AG10803 (cell line): ENCODE measurements at places on chromosomes 5 and 9.
A peak's percentile ranks its signal among the peaks of the same experiment; 100 is the strongest.

DNA sequence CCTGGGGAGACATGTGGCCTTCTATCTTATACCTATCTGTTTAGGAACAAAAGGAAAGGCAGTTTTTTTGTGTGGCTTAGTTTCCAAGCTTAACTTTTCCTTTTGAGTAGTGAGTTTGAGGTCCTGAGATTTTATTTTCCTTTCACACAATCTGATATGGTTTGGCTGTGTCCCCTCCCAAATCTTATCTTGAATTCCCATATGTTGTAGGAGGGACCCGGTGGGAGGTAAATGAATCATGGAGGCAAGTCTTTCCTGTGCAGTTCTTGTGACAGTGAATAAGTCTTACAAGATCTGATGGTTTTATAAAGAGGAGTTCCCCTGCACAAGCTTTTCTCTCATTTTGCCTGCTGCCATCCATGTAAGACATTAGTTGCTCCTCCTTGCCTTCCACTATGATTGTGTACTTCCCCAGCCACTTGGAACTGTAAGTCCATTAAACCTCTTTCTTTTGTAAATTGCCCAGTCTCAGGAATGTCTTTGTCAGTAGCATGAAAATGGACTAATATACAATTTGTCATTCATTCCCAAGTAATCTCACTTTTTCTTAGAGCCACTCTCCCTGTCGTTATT is 4.7 kb upstream of the CLTB start:
- no peak for DNase-seq

- no peak for DNase-seq
Measured at GRCh38 chr5:166991601-166992000, 1299.8 kb upstream of the WWC1 start.

DNA sequence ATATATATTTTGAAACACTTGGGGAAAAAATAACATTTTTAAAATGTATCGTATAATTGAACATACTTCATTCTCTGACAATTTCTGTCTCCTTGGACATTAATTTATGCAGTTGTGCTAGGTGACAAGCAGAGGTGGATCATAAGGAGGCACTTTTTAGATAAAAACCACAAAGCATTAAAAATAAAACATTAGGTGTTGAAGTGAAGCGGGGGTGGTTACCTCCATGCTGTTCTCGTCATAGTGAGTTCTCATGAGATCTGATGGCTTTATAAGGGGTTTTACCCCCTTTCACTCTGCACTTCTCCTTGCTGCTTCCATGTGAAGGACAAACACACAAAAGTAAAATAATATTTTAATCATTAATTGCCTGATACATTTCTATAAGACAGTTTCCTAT is 11.9 kb upstream of the COX7C start:
- DNase-seq: no peak

DNA sequence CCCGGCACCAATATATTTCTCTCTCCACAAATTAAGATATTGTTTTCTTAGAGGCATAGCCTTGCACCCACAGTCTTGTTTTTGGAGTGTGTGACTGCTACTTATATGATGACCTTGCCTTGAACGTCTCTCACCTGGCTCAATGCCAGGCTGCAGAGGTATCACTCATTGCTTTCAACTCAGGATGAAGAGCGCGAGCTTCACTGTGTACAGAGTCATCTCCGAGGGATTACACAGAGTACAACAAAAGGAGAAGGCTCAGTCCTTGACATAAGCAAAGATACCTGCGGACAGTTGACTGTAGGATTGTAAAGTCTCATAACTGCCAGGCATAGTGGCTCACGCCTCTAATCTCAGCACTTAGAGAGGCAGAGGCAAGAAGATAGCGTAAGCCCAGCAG is 53.8 kb downstream of the CD180 start:
- DNase-seq: no peak

- peak; percentile 81 for DNase-seq
Measured at GRCh38 chr5:4879693-4880303, 260.3 kb upstream of the ADAMTS16 start.

- no peak for DNase-seq
Measured at GRCh38 chr5:14212838-14213237, 69.7 kb downstream of the TRIO start.

DNA sequence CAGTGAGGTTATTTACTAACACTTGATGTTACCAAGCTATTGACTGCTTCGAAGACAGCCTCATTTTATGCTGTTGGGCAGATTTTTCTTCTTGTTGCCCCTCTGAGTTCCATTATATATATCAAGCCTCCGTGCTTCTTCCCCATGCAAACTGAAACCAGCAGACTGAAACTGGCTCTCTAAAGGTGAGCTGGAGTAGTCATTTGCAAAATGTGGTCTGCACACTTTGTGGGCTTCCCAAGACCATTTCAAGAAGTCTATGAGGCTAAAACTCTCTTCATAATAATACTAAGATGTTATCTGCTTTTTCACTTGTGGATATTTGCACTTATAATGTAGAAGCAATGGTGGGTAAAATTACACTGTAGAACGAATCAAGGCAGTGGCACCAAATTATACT is 13.9 kb downstream of the SLC36A1 start:
- DNase-seq: no peak

- DNase-seq: no peak
Measured at GRCh38 chr9:132955768-132956167, 11.4 kb upstream of the TSC1 start.

GRCh38 chr5:138737494-138738265 is 15.5 kb upstream of the CTNNA1 start:
- no peak for DNase-seq

GRCh38 chr9:23821375-23822181 is 4.5 kb downstream of the ELAVL2 start:
- DNase-seq: no peak

GRCh38 chr5:78755822-78756429 is 107.4 kb upstream of the LHFPL2 start:
- peak; percentile 74 for DNase-seq

GRCh38 chr5:145975361-145976066 is 39.1 kb downstream of the SH3RF2 start:
- peak; percentile 19 for DNase-seq

DNA sequence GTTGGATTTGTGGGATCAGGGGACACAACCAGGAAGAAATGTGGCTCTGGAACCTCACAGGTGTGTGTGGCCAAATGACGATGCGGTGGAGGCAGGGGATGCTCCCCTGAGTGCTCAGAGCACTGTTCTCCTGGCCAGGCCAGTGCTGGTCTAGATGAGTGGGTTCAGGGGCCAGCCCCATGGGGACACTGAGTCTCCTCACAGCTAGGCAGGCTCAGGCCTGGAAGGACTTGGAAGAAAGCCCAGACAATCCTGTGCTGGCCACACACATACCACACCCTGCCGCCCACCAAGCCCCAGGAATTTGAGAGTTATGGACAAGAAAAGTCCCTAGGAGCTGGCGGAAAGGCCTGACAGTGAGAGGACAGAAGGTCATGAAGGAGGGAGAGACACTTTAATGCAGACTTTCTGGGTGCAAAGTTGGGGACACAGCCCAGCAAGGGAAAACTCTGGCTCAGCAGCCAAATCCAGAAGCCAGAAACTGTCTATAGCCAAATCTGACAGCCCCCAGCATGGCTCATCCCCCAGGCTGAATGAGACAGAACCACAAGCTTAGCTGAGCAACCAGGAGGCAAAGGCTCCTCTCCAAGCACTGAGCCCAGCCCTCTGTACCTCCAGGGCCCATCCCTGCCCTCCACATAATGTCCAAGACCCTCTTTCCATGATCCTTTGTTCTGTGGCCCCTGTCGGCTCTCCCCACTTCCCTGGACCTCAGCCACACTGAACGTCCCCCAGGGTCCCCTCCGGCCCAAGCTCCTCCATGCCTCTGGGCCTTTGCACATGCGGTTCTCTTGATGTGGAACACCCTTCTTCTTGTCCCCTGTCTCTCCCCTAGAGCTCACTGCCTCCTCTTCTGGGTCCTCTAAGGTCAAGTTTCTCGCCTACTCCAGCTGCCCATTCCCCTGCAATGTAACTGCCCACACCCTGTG is 22.4 kb downstream of the LHX6 start:
- DNase-seq: peak; percentile 85

- DNase-seq: peak; percentile 13
Measured at GRCh38 chr5:91160714-91161285, 222.3 kb downstream of the ARRDC3 start.
